ENCODE measurements at places on chromosomes 1 and 21.

GRCh38 chr21:42905195-42905594, 12.1 kb downstream of the NDUFV3 start:
- DNase-seq, result no peak

DNA sequence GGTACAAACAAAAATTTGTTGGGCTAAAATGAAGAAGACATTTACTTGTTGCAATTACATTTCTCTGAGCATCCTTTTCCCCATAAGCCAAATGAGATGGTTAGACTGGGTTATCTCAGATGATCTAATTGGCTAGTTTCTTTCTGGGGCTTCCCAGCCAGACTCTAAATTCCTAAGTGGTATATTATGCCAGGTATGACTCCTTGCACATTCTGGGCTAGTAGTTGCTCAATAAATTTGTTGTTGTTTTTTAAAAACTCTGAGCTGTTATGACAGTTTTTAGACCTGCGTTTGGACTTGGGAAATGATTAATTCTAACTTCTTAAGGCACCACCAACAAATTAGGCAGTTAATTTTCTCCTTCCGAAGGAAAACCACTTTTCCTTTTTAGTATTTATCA, 66.1 kb downstream of the UCK2 start:
- DNase-seq, result no peak

- DNase-seq, result no peak
Observed at GRCh38 chr1:38667626-38668025, 191.9 kb downstream of the RRAGC start.

- no peak for DNase-seq
Observed at GRCh38 chr1:152946248-152946647, 758 bp upstream of the SPRR5 start.

GRCh38 chr21:35206141-35207125, 157.3 kb upstream of the RUNX1 start:
- no peak for DNase-seq

DNA sequence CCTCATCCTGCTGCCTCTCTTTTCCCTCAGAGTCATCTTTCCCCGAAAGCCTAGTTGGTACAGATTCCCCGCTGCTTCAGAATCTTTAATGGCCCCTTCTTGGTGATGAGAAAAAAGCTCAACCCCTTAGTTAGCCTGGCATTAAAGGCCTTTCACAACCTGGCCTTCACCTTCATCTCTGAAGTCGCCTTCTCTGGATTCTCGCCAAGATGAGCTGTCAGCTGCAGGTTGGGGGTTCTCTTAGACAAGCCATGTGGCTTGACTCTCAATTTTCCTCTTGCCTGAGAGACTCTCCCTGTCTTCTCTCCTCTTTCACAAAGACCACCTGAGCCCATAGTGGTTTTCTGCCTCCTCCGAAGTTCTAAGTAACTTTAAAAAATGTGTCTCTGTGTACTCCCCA, 15.5 kb upstream of the DISC1 start:
- no peak for DNase-seq
